ENCODE measurements at places on chromosomes 7 and 10. TPM values are rescaled to one million over a fixed set of nuclear protein-coding genes. Genes with fewer than 3 reads are reported as not detected.

Gene AKR1D1
- not detected for total RNA-seq

- H3K27me3 ChIP-seq: no peaks in the 10 kb centered on the region
- H3K4me3 ChIP-seq: no peak overlapping the region
- DNase-seq: no peak
- H3K27ac ChIP-seq: no peak overlapping the region
- H3K4me1 ChIP-seq: peaks cover 14% of the 10 kb centered on the region
Measured at GRCh38 chr7:107119376-107120105, 49.3 kb upstream of the HBP1 start.

DNA sequence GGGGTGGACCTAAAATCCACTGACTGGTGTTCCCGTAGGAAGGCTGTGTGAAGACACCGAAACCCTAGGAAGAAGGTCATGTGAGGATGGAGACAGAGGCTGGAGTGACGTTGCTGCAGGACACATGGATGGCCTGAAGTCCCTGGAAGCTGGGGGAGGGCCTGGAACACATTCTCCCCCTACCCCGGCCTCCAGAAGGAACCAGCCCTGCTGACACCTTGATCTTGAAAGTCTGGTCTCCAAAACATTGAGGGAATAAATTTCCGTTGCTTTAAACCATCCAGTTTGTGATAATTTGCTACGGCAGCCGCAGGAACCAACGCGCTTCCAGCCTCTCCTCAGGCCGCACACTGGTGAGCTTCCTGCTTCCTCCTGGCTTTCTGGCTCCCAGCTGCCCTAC is 288.2 kb downstream of the GLRX3 start:
- H3K27me3 ChIP-seq: peaks cover 6% of the 10 kb centered on the region
- H3K27ac ChIP-seq: no peak overlapping the region
- DNase-seq: no peak
- H3K4me1 ChIP-seq: no peaks in the 10 kb centered on the region

DNA sequence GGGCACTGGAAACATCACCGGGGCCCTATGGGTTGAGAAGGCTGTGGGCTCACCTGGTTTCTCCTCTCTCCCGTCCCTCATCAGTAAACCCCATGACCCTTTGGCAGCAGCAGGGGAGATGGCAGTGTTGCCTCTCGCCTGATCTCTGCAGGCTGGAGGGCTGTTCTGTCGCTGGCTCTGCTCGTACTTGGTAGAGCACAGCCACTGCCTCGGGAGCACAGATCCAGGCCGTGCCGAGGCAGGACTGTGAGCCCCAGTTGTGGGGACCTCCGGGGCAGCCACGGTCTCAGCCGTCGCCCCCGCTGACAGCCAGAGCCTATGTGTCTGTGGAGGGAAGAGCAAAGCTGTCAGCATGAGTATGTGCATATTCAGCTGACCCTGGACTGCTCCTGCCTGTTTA is 94.9 kb downstream of the PTPRE start:
- H3K4me3 ChIP-seq: no peak overlapping the region
- peaks cover 41% of the 10 kb centered on the region for H3K4me1 ChIP-seq
- H3K27me3 ChIP-seq: peaks cover 5% of the 10 kb centered on the region

Measured in endothelial cell (in vitro differentiated cells).